IMR-90 (cell line): ENCODE measurements at places on chromosomes 4 and X.

DNA sequence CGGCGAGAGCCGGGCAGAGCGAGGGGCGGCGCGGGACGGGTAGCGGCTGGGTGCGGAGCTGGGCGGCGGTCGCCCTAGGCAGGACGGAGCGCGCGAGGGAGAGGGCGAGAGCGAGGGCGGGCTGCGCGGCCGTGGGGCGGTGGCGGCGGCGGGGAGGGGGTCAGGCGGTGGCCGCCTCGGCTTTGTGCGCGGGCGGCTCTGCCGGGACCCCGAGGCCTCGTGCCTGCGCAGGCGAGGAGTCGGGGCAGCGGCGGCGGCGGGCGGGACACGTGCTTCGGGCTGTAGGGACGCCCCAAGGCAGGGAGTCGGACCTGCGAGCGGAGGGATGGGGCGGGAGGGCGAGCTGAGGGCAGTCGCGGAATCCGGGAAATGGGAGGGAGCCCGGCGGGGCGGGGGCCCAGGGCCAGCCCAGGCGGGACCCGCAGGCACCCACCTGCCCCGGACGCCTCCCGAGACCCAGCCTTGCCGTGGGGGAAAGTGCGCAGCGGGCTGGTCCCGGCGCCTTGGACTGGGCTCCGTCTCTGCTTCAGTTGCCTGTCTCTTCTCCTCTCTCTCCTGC, 465 bp downstream of the BMPR1B start:
- no peak for DNase-seq

GRCh38 chr4:139630126-139630495, 35.5 kb upstream of the MGST2 start:
- no peak for DNase-seq

DNA sequence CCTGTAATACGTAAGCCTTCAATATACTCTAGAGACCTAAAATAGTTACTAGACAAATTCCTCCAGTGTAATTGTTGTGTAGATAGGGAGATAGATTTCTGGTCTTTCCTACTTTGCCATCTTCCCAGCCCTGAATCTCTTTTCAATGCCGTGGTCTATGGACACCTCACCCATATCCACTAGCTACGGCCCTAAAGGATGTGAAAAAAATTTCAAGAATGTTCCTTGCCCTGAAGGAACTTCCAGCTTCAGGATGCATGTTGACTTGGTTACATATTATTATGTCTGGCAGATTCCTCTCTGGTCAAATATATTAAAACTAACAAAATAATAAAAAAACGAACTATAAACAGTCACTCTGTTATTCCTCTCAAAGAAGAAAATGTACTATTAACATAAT, 52.4 kb upstream of the TSPAN5 start:
- no peak for DNase-seq

- no peak for DNase-seq
Measured at GRCh38 chr4:43556262-43556661, 663.7 kb downstream of the GRXCR1 start.

DNA sequence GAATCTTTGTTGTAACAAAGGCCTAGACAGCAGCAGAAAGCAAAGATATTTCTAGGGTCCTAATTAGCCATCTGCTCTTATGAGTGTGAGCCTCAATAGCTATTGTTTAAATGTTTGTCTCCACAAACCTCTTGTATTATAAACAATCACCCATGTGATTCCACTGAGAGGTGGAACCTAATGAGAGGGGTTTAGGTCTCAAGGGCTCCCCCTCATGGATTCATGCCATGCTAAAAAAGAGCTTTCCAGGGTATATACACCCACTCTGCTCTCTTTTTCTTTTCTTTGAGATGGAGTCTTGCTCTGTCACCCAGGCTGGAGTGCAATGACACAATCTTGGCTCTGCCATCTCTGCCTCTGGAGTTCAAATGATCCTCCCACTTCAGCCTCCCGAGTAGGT, 42.1 kb downstream of the TRIM61 start:
- no peak for DNase-seq

DNA sequence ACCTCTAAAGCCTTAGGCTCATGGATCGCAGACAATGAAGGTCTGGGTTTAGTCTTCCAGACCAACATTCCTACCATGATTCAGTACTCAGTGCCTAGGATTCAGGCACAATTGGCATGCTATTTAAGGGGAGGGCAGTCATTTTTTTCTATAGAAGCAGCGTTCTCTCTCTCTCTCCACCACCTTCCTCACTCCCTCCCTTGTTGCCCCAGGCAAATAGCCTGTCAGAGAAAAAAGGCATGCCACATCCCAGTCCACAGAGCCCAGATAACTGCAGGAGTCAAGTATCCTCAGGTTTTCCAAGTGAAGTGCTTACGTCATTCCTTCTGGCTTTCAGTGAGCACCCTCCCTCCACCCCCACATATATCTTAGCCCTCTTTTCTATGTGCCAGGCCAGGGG, 533.0 kb downstream of the BCOR start:
- no peak for DNase-seq

DNA sequence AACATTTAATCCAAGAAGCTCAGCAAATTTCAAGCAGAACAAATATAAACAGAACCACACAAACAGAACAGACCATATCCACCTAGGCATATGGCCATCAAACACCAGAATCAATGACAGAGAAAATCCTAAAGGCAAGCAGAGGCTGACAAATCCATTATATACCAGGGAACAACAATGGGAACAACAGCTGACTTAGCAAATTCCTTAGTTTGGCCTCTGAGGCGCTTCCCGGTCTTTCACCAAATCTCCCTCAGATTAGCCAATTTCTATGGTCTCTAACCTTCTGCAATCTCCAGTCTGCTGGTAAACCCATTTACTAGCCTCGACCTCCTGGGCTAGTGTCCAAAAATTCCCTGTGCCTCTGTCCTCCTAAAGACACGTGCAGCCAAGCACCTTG, 59.2 kb downstream of the GPR143 start:
- no peak for DNase-seq

- DNase-seq: peak; percentile 17
Measured at GRCh38 chrX:149830192-149830873, 48.6 kb downstream of the MAGEA9 start.

DNA sequence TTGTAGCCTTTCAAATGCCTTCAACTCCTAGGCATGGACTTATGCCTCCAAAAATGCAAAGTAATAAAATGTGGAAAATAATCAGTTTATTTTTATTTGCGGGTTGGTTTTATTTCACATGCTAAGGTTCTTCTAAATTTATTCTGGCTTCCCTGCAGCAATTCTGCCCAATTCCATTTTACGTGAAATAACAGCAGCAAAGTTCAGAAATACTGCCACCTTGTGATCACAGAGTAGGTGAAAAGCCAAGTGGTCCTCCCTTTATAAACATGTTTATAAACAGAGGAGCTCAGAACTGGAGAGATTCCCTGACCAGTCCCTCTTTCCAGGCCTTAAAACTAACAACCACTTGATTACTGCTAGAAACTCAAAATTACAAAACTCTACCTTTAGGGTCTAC, 14.7 kb upstream of the DCHS2 start:
- DNase-seq: peak; percentile 13

DNA sequence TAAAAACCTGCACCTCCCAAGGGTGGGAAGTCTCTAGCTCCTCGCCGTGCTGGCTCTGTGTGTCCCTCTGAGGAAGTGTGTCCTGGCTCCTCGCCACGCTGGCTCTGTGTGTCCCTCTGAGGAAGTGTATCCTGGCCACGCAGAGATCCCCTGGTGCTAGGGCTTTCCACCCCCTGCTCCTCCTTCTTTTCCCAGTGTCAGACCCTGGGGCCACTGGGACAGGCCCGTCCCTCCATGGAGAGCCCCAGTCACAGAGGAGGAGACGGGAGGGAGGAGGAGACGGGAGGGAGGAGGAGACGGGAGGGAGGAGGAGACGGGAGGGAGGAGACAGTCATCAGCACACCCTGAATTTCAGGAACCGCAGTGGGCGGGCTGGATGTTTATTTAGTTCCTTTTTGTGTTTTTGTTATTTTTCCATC, 53.8 kb upstream of the HGFAC start:
- peak; percentile 23 for DNase-seq

- peak; percentile 44 for DNase-seq
Measured at GRCh38 chr4:77047037-77047436, 28.8 kb downstream of the CCNI start.

DNA sequence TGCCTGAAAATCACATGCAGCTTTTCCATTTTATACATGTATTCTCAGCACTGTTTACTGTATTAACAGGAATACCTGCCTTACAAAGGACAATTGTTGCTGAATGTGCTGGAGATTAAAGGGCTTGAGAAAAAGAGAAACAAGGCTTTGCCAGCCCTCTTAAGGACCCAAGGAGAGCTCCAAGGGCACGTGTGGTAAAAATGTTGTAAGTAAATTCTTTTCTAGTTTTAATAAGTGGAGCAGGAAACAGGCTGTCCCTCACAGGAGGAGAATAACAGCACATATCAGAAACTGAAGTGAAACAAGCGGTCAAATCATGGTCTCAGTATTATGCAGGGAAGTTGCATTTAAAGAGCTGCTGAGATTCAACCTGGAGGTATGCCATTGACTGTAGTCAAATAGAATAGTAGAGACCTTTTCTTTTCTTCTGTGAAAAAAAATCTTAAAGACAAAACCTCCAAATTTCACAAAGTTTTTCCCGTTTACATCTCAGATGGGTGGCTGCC, 18.5 kb downstream of the IGFBP7 start:
- DNase-seq: no peak

- no peak for DNase-seq
Measured at GRCh38 chrX:23845351-23845817, 62.4 kb downstream of the APOO start.

DNA sequence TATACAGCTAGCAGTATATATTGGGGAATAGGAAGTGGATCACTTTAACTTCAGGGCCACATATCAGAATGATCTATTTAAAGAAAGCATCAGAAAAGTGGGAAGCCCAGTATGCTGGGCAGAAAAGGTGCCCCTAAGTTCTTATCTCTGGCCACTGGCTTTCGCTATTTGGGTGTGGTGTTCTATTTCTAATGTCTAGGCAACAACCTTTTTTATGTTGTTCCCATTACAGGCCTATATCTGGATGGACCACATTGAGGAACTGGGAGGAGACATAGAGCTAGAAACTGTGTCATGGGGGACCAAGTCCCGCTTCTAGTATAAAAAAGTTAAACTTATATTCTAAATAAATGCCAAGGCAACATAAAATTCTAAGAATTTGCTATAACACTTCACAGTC, 935.6 kb downstream of the PDHA2 start:
- no peak for DNase-seq

GRCh38 chr4:252065-252601, 53.1 kb downstream of the ZNF732 start:
- DNase-seq: no peak

GRCh38 chr4:140744421-140744820, 11.8 kb downstream of the TBC1D9 start:
- no peak for DNase-seq

- no peak for DNase-seq
Measured at GRCh38 chr4:89166971-89167475, 55.7 kb downstream of the TIGD2 start.

GRCh38 chr4:40165916-40166315, 30.9 kb upstream of the RHOH start:
- DNase-seq: no peak

- no peak for DNase-seq
Measured at GRCh38 chr4:11293866-11294265, 134.8 kb downstream of the HS3ST1 start.

- DNase-seq: no peak
Measured at GRCh38 chr4:183416879-183417755, 27.3 kb upstream of the CDKN2AIP start.

DNA sequence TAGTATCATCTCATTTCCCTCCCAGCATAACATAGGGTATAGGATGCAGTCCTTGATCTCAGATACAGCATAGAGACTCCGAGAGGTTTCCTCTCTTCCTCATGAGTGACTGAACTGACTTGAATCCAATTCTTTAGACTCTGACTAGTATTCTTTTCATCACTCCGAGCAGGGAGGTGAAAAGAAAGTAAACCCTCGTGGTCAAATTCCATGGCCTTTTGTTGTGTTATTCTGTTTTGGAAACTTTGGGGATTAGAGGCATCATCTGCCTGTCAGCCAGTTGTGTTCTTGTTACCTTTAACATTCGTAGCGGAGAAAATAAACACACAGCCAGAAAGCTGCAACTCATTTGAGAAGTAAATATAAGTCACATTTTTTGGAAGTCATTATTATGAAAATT, 206.6 kb downstream of the ARHGAP10 start:
- DNase-seq: no peak

DNA sequence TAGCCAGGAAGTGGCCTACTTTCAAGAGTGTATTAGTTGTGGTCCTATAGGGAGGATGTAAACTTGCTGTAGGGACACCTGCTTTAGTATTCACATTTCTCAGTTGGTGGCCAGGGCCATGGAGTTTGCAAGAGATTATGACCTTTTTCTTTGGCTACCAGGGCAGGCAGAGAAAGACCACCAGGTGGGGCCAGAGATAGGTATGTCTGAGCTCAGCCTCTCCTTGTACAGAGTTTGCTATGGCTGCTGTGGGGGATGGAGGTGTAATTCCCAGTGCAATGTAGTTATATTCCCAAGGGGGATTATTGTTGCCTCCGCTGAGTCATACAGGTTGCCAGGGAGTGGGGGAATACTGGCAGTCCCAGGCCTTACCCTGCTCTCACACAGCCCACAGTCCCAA, 26.3 kb upstream of the DACH2 start:
- no peak for DNase-seq

- no peak for DNase-seq
Measured at GRCh38 chrX:119760026-119760877, 1.9 kb downstream of the SOWAHD start.

DNA sequence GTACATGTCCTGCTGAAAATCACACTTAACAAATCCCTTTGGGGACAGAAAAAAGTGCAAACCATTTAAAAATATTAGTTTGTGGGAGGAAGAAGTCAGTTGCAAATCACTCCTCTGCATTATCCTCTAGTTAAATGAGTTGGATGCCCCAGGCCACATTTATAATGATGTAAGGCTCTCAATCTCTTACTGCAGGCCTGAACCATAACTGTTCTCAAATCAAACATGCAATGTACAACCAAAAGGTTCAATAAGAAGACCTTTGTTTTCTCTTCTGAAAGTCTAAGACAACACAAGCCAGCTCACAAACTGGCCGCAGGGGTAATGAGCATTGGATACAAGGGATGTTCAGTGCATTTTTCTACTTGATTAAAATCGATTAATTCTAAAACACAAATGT, 39.7 kb downstream of the IGFBP7 start:
- no peak for DNase-seq

DNA sequence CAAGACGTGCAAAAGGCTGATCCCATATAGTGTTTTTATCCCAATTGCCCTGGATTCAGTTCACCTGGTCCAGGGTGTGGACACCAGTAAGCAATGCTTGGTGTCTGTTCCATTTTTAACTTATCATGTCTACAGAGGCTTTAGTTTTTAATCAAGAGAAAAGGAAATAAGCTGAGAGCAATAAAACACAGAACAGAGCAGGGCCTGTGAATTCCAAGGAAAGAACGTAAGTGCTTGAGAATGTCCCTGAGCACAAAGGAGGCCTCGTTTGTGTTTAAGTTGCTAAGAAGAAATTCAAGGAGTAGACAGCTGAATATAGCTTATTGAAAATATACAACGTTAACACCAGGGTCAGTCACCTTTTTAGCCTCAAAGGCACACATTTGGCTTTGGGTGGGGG, 191.3 kb downstream of the GPC3 start:
- DNase-seq: no peak

GRCh38 chrX:5388087-5388486, 840.6 kb downstream of the NLGN4X start:
- no peak for DNase-seq
